ENCODE measurements at places on chromosomes 3 and 15.

- DNase-seq: no peak
These were observed 119.2 kb upstream of the ALDH1A3 start for GRCh38 chr15:100760357-100760903.

GRCh38 chr15:48832648-48833047, 21.8 kb upstream of the CEP152 start:
- no peak for DNase-seq

- DNase-seq: no peak
These were observed 148.5 kb downstream of the OSBPL10 start for GRCh38 chr3:31832551-31832950.

DNA sequence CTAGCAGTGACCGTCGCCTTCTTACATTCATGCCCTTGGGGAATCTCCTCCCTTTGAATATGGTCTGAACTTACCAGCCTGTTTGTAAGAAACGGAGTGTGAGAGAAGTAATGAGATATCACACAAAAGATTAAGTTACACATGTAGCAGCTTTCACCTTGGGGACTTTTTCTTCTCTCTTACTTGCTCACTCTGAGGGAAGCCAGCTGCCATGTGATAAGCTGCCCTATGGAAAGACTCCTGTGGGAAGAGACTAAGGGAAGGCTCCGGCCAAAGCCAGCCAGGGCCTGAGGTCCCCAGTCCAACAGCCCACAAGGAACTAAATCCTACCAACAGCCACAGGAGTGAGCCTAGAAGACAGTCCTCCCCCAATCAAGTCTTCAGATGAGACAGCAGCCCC, 190.4 kb upstream of the TSC22D2 start:
- DNase-seq: no peak

GRCh38 chr3:17070161-17070959, 185.6 kb downstream of the PLCL2 start:
- peak; percentile 72 for DNase-seq

GRCh38 chr3:168678730-168679129, 583.0 kb upstream of the GOLIM4 start:
- DNase-seq: no peak

DNA sequence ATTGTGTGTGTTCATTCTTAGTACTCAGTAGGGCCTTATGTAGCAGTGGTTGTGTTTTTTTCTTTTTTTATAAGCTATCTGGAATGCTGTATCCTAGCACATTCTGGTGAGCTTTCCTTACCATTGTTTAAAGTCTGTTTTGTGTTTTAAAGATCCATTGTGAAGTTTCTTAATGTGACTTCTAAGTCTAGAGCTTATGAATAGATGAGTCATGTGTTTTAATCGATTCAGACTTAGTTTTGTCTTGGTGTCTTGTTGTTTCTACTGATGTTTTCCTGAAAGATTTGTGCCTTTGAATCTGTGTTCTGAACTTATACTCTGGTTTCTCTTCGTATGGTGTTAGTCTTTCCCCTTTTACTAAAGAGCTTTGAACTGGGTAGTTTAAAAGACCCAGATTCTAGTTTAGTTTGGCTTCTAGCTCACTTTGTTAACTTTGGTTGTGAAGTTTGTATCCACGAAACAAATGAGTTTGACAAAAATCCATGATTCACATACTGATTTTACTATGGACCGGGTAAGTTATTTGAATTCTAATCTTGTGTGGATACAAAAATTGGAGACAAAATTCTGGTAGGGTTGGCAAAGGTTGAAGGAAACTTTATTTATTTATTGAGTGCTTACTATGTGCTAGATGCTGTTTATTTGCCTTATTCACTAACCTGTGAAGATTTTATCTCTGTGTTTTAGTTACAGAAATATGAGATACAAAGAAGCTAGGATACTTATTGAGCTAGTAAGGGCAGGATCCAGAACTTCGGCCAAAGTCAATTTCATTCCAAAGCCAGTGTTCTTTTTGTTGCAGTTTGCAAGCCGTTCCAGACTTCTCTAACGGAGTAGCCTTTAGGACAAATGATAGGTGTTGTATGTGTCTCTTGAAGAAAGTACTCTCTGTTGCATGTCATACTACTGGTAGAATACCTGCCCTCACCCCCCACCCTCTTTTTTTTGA, 24.8 kb downstream of the AKAP13 start:
- DNase-seq: no peak

DNA sequence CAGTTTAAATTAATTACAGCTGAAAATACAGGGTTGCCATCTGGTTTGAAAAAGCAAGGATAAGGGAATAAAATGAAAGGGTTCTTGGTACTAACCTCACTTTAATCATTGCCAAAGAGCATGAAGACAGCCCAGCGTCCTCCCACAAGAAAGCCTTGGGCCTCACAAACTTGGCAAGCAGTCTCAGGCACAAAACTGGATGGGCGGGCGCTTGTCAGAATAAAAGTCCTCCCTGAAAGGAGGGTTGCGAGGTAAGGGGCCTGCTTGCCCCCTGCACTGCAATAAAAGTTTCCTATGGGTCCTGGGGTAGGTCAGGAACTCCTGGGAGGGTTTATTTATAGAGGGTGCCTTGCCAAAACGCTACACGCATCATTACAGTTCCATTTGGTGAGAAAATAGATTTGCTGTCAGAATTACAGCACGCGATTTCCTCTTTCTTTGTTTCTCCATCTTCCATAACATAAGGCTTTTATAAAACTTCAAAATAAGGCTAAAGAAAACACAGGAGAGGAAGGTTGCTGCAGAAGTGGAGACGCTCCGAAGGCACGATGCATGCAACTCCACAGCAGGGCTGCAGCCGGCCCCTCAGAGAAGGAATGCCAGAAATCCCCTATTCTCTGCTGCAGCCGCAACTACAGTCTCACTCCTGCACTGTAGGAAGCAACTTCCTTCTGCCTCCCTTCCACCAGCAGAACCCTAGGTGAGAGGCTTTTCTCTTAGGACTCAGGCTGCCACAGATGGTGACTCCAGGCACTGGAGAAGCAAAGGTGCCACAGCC, 61.3 kb downstream of the VGLL4 start:
- DNase-seq: no peak

DNA sequence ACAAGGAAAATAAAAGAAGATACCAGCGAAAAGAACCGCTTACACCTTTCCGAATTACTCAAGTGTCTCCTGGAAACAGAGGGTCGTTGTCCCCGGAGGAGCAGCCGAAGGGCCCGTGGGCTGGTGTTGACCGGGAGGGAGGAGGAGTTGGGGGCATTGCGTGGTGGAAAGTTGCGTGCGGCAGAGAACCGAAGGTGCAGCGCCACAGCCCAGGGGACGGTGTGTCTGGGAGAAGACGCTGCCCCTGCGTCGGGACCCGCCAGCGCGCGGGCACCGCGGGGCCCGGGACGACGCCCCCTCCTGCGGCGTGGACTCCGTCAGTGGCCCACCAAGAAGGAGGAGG, 325 bp downstream of the ALCAM start:
- no peak for DNase-seq

GRCh38 chr3:12288182-12289129, at the start of gene PPARG:
TSS of gene PPARG (plus strand) at chr3:12289070. CDS start at chr3:12379712, 90,642 bp downstream.
- no peak for DNase-seq

- DNase-seq: no peak
These were observed 61.7 kb downstream of the CHSY1 start for GRCh38 chr15:101190092-101190595.

DNA sequence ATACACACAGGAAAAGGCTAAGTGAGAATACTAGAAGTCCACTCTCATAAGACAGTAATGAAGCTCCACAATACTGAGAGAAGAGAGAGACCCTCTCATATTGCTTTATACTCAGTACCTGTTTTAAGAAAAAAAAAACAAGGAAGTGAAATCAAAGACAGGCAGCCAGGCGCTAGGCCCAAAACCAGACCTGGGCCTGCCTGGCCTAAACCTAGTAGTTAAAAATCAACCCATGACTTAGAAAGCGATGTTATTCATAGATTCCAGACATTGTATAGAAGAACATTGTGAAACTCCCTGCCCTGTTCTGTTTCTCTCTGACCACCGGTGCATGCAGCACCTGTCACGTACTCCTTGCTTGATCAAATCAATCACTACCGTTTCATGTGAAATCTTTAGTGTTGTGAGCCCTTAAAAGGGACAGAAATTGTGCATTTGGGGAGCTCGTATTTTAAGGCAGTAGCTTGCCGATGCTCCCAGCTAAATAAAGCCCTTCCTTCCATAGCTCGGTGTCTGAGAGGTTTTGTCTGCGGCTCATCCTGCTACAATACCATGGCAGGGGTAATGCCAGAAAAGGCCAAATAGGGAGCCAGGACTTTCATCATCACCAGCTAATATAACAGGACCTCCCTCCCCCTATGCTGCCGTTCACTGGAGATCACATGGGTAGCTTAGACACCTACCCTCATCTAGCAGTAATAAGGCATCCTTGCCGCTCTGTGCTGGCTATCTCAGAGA, 1294.1 kb downstream of the NSUN3 start:
- DNase-seq: no peak

GRCh38 chr3:189947068-189947467, 173.6 kb downstream of the P3H2 start:
- no peak for DNase-seq

DNA sequence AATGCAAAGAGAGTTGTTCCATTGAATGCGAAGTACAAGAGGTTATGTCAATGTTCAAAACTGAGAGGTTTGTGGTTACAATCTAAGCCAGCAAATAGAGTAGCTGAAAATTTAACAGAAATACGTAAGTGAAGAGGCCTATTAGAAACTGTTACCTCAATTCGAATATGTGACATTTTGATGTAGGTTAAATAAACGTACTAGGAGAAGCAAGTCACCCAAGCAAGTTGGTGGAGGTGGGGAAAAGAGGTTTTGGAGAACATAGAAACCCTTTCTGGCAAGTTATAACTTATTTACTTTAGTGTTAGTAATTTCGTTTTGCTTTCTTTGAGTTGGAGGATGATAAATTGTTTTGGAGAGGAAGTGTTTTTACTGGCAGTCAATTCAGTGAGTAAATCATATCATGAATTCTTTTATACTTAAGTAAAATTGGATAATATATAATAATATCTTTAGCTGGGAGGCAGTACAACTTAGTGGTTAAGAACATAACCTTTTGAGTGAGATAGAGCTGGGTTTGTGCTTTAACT, 91.2 kb upstream of the NAALADL2 start:
- DNase-seq: no peak

DNA sequence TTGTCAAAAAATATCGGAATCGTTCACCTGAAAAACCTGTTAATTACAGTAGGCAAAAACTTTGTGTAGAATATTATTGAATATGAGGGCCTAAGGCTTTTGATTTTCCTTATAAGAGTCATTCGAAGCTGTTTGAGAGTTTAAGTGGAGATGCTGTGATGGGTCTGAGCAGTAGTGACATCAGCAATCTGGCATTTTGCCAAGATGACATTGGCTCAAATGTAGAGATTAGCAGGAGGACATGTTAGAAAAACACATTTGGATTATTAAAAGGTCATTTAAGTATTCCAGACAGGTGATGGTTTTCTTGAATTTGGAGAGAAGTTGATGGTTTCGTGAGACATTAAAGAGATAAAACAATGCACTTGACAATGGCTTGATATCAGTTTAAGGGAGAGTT, 12.9 kb downstream of the OR5AC2 start:
- no peak for DNase-seq

DNA sequence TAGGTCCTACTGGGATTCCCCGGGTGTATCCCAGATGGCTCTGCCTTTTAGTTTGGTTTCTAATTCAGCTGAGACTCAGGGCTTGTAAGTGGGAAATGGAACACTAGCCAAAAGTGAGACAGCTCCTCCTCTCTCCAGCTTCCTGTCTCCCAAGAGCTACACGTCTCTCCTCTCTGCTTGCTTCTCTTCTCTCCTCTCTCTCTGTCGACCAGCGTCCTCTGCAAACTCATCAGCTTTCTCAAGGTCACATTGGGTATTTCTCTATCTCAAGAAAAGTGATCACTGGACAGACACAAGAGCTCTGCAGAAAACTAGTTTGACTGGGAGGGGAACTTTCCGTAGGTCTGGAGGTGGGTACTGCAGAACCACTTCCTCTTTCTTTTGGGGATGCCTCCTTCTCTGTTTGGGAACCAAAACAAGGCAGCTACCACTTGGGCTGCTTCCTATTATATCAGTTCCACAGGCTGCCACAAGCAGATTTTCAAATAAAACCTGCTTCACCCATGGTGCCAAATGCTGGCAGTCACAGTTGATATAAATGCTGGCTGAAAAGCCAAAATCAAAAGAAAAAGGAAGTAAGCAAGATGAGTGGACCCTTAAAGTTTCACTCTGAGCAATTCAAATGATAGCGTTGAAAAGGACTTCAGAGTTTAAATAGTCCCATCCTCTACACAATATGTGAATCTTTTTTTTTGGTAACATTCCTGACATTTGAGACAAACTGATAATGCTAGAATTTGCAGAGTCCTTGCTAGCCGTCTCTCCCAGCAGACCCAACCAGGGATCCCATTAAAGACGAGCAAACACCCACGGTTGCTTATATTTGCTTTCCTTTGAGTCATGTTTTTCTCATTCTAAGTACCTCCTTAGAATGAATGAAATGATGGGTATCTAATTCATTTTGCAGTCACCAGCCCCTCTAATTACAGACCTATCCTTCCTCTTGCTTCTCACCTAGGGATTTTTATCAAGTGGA, 7.2 kb upstream of the DYNC1LI1 start:
- DNase-seq: no peak

- DNase-seq: peak; percentile 47
These were observed 59.7 kb upstream of the KBTBD8 start for GRCh38 chr3:66938338-66938963.

- no peak for DNase-seq
These were observed 23.0 kb upstream of the BFSP2 start for GRCh38 chr3:133376810-133377209.

- no peak for DNase-seq
These were observed 436.4 kb upstream of the RBMS3 start for GRCh38 chr3:28844298-28845005.

- peak; percentile 24 for DNase-seq
These were observed 16.7 kb downstream of the FAM174B start for GRCh38 chr15:92638709-92639365.

GRCh38 chr3:190990898-190991297, 128.4 kb upstream of the GMNC start:
- no peak for DNase-seq

GRCh38 chr15:61712129-61712759, 348.0 kb downstream of the VPS13C start:
- DNase-seq: no peak

DNA sequence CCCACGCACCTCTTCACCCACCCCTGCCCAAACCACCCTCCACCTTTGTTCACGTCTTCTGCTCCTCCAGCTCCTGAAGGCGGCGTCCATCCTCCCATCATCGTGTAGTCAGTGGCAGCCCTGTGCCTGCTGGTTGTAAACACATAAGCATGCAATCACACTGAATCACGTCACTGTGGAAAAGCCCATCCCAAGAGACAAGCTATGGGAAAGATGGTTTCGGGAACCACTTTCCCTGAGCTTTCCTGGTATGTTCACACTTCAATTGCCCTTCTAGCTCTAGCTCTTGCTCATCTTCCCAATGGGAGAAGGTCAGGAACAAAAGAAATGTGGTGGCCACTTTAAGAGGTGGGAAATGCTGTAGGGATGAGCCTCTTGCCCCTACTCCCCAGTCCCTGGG, 14.4 kb upstream of the GOLGA8J start:
- DNase-seq: no peak

DNA sequence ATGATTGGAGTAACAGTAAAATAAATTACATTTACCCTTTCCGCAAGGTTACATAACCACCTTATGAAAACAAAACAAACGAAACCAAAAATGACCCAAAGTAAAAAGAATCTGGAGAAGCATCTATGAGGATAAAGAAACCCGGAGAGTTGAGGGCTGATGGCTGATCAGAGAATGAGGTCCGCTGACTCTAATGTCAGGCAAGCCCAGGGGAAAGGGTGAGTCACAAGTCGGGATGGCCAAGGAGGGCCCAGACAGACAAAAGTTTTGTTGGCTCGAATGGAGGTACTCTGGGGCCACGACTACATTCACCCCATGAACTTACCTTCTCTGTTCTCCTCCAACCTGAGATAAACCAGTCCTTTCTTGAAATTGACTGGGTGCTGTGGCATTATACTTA, 95.7 kb downstream of the RORA start:
- DNase-seq: no peak

Measured in DMS153 (cell line).